ENCODE measurements at places on chromosomes 2 and 18. TPM values are rescaled to one million over a fixed set of nuclear protein-coding genes. Genes with fewer than 3 reads are reported as not detected.

DNA sequence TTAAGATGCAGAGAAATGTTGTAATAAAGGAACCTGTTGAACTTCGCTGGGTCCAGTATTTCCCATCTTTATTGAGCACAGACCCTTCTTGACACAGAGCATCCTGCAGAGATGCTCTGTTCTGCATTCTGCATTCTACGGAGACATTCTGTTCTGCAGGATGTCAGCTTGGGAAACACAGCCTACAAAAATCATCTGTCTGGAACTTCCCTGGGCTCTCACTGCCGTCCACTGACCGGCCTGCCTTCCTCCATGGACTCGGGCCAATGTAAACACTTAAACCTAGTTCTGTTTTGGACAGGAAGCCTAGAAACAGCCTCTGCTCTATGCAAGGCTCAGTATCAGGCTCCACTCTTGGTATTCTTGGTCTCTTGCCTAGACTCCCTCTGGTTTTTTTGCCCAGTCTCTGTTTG is 90.0 kb upstream of the PPP1CB start:
- H3K4me1 ChIP-seq, result peaks cover 2% of the 10 kb centered on the region
- H3K4me3 ChIP-seq, result no peak overlapping the region
- no peaks in the 10 kb centered on the region for H3K36me3 ChIP-seq
- no peak for DNase-seq
- H3K27me3 ChIP-seq, result no peaks in the 10 kb centered on the region

- no peak overlapping the region for H3K27ac ChIP-seq
- no peak for DNase-seq
- H3K36me3 ChIP-seq, result no peaks in the 10 kb centered on the region
- H3K4me3 ChIP-seq, result no peak overlapping the region
- H3K4me1 ChIP-seq, result peaks cover 1% of the 10 kb centered on the region
- H3K27me3 ChIP-seq, result no peaks in the 10 kb centered on the region
These were observed 501.8 kb downstream of the EIPR1 start for GRCh38 chr2:2875831-2876230.

The CXCR2 gene
- 0.57 TPM for total RNA-seq

- peaks cover 8% of the 10 kb centered on the region for H3K36me3 ChIP-seq
- no peak overlapping the region for H3K4me3 ChIP-seq
- H3K27ac ChIP-seq, result no peak overlapping the region
These were observed 184.8 kb downstream of the PRKCE start for GRCh38 chr2:45836316-45836715.

- H3K4me3 ChIP-seq, result no peak overlapping the region
- DNase-seq, result no peak
- no peak overlapping the region for H3K27ac ChIP-seq
- peaks cover 7% of the 10 kb centered on the region for H3K27me3 ChIP-seq
- peaks cover 2% of the 10 kb centered on the region for H3K4me1 ChIP-seq
These were observed 75.5 kb upstream of the SPTBN1 start for GRCh38 chr2:54380670-54381069.

The KCNS3 gene
- total RNA-seq, result not detected

DNA sequence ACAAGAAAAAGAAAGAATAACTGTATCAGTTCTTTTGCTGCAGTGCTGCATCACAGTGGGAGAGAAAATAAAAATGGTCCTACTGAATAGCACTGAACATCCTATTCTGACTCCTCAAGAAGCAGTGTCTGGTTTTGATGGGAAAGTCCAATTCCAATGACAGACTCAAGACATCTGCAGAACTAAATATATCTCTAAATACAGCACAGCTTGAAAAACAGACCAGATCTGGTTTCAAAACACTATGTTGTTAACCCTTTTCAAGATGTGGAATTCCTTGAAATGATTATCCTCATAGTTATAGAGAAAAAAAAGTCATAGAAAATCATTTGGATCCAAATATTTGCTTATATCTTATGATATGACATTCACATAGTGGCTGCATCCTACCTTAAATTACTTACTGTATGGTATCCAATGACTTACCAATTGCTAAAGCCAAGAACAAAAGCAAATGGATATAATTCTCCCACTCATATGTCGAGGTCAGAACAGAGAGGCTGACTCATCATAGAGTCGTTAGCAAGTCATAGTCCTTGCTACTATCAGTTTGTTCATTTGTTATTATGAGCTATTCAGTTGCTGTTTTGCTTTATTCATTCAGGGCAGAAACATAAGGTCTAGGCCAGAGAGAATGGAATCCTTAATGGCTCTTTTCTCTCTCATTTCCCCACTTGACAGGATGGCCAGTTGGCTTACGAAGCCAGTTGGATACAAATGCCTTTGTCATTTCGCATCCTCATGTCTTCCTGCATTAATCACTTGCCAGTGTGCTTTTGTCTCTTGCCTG is 62.5 kb upstream of the ACVR2A start:
- H3K4me3 ChIP-seq, result no peak overlapping the region
- H3K27ac ChIP-seq, result no peak overlapping the region
- H3K4me1 ChIP-seq, result peaks cover 8% of the 10 kb centered on the region

The SH2D6 gene
- 0.94 TPM for total RNA-seq

All from activated naive CD8-positive, alpha-beta T cell treated with anti-CD3 and anti-CD28 coated beads, Interleukin-2, amount 10 ng/mL, durations not matched to agents 7 days and 5 days (primary cell).